ENCODE measurements at places on chromosomes 16 and 17. TPM values are rescaled to one million over a fixed set of nuclear protein-coding genes. Genes with fewer than 3 reads are reported as not detected.

The THUMPD1 gene
- 29.3 TPM for total RNA-seq

The OTOP2 gene
- not detected for total RNA-seq

The AGRP gene
- not detected for total RNA-seq

The CDH1 gene
- total RNA-seq = 118 TPM

The KRTAP9-4 gene
- total RNA-seq = not detected

The KRTAP2-3 gene
- total RNA-seq = not detected

The SCN4A gene
- 0.63 TPM for total RNA-seq

The LGALS9C gene
- not detected for total RNA-seq

The CDR2L gene
- total RNA-seq = 8.0 TPM

DNA sequence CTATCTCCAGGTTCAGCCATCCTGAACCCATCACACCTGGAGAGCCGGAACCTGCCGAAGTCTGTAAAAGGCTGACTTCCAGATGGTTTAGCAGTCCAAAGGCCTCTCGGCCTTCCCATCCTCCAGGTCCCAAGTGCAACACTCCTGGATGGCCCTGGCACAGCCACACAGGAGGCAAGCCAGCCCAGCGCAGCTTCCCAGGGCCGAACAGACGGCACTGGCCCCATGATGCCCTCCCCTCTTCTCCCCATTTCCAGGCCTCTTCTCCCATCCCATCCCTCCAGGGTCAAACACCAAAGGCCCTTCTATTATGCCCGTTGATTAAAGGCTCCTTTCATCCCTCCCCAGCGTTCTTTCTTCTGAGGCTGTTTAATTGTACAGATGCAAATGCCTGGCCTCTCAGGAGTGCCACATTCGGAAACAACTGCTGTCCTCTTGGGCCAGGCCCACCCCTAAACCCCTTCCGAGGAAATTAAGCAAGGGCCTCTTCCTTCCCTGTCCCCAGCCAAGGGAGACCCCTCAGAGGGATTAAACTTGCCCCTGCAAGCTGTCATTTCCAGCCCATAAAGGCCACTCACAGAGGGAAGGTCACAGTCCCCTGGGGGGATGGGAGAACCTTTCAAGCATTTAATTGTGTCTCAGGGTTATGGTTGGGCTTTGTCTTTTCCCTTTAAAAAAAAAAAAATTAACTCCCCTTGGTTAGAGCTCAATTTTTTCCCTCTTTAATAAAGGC is 30.8 kb downstream of the AXIN2 start:
- no peak for DNase-seq

GRCh38 chr16:49216593-49216992 is 65.0 kb downstream of the CBLN1 start:
- DNase-seq = no peak

DNA sequence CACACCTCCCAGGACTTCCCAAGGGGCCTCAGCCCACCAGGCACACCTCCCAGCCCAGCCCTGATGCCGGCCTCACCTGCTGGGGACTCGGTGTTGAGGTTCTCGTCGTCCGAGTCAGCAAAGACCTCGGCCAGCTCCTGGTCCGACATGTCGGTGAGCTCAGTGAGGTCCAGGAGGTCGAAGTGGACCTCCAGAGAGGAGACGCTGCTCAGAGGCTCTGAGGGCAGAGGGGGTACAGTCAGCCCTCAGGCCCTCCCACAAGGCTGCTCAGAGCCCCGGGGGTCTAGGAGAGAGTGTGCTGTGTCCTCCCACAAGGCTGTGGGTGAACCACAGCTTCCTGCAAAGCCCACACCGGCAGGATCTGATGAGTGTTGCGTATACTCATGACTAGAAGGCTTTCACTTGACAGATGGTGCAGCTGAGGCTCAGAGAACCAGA is 10.5 kb downstream of the DBNDD1 start:
- DNase-seq = no peak

DNA sequence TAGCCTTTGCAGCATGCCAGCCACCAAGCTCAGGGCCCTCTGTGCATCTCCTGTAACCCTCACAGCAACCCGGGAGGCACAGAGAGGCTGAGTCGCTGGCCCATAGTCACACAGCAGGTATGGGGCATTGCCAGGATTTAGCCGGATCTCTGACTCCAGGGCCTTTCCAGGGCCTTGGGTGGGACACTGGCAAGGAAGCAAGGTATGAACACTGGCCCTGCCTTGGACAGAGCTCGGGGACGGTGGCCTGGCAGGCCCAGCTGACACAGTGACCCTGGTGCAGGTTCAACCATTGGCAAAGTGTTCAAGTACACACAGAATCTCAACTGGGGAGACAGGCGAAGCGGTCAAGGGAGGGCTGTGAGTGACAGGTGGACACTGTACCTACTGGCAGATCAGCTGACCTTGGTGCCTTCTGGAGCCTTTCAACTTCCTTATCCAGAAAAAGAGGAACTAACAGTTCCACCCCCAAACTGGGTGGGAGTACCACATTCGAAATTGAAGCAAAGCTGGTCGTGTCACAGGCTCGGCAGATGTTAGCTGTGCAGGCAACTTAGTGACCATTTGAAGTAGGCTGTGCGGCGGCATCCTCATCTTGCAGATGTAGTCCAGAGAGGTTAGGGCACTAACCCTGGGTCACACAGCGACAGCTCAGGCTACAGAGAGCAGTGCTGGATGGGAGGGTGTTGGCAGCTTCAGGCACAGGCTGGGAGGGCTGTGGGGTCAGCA is 287.4 kb downstream of the SEC14L1 start:
- DNase-seq = no peak

GRCh38 chr16:70800311-70800710 is 647 bp downstream of the VAC14 start:
- no peak for DNase-seq

GRCh38 chr17:297758-298157 is 54.8 kb downstream of the RPH3AL start:
- peak; percentile 40 for DNase-seq

DNA sequence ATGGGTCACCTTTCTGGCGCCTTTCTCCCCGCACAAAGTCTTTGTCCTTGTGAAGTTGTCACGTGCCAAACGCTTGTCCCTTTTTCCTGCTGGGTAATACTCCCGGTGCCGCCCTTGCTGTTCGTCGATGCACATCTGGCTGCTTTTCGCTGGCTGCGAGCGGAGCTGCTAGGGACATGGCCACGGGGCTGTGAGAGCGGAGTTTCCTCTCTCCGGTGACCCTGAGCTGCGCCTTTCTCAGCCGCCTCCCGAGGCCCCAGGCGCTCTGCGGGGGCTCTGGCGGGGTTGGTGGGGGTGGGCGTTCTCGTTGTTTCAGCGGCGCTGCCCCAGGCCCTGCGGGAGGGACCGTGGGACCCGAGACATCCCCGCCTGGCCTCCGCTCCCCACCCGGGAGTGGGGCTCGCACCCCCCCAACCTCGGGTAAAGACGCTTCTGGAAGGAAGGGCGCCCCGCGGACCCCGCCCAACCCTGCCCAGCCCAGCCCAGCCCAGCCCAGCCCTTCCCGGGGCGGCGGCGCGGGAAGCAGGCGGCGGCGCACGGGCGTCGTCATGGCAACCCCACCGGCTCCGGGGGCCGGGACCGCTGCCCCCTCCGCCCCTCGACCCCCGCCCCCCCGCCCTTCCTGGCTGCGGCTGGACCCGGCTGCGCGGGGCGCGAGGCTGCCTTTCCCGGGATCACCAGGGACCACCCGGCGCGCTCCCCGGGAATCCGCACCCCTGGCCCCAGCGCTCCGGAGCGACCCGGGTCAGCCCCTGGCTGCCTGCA is 12.3 kb downstream of the CHMP6 start:
- DNase-seq = no peak

GRCh38 chr16:996681-997080 is 15.1 kb downstream of the SOX8 start:
- DNase-seq = no peak

GRCh38 chr17:42485680-42486079 is 27.0 kb downstream of the ATP6V0A1 start:
- no peak for DNase-seq

GRCh38 chr16:70679671-70680494 is 6.0 kb downstream of the MTSS2 start:
- DNase-seq = peak; percentile 59

DNA sequence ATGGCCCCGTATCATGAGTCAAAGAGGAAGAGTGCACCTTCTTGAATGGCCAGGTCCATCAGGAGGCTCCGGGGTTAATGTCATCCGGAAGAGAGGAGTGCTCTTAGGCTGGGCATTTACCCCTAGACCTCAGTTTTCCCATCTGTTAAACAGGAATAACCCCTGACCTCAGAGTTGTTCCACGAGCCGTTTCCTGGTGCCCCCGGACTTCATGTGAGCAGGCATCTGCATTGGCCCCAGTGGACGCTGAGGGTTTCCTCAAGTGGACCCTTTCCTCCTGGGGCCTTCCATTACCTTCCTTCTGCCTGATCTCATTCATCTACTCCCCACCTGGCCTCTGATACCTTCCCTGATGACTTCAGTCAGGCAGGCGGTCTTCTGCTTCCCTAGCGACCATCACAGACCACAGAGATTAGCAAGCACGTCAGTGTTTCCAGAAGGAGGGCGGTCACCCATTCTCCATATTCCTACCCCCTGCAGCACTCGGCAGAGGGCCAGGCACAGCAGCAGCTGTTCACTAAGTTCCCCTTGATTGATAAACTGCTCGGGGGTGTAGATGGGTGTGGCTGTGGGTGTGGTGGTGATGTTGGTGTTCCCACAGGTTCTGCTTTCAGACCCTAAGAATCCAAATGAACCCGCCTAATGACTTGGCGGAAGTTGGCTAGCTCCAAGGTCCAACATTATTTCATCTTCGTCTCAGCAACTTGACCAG is 346.6 kb upstream of the TNRC6C start:
- no peak for DNase-seq

DNA sequence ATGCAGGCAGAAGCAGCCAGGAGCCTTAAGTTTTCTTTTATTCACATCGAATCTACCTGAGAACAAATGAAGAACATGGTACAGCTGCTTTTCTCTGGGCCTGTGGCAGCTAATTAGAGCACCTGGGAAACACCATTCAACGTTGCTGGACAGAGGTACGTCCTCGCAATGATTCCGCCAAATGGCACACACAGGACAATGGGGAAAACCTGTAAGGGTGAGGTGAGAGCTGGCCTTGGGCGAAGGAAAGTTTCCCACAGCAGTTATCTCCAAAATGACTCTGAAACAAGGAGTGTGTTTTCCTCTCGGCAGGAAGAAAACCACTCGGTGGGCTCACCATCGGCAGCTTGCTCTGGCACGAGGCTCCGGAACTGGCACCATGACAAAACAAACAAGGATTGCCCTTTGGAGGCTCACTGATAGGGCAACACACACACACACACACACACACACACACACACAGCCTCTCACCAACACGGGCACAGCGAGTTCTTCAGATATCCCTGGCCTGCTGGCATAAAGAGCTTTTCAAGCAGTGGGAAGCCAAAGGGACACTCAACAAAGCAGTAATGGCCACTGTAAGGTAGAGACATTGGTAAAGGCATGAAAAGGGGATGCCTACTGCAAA is 73.7 kb downstream of the ZFHX3 start:
- no peak for DNase-seq

DNA sequence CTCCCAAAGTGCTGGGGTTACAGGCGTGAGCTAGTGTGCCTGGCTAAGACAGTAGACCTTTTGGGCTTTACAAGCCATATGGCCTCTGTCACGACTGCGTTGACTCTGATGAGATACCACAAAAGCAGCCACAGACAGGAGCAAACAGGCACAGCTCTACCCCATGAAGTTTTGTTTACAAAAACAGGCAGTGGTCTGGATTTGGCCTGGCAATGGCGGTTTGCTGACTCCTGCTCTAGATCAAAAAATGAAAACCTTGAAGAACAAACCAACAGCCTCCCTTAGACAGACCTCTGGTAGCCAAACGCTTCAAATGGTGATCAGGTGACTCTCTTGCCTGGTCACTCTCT is 20.7 kb downstream of the SLC43A2 start:
- no peak for DNase-seq

GRCh38 chr16:10765772-10766171 is 22.1 kb downstream of the NUBP1 start:
- no peak for DNase-seq

GRCh38 chr17:27332047-27332393 is 38.1 kb downstream of the WSB1 start:
- no peak for DNase-seq

DNA sequence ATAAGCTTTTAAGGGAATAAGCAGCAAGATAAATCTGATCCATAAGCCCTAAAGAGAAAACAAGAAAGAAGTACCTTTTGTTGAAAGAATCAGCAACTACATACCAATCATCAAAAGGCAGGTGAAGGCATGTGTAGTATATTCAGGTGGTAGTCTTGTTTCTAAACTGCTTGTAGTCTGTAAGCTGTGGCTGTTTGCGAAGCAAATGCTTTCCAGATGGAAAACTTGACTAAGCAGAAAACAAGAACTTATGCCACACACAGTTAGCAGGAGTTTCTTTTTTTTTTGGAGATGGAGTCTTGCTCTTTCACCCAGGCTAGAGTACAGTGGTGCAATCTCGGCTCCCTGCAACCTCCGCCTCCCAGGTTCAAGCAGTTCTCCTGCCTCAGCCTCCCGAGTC is 5.7 kb downstream of the CBX1 start:
- no peak for DNase-seq

DNA sequence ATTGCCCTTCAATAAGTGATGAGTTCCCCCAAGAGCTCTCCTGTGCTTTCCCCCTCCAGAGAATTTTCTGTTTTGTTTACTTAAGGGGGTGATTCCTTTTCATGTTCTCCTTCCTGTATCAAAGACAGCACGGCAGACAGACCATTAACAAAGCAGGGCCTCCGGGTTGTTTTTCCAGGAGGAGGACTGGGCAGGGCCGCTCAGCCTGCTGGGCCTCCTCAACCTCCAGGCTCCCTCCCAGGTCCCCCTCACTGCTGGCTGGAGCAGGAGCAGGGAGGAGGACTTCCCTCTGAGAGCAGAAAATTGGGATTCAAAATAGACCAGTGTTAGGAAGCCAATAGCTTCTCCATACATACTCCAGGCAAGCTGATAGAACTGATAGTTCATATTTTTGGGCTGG is 20.4 kb downstream of the SDK2 start:
- DNase-seq = no peak

- no peak for DNase-seq
These were observed 41.9 kb upstream of the WSCD1 start for GRCh38 chr17:6028294-6028693.

- peak; percentile 75 for DNase-seq
These were observed at the start of gene IRX3 for GRCh38 chr16:54286366-54287130. Gene IRX3, minus strand, starts transcription at chr16:54286787. Its CDS starts 737 bp downstream, at chr16:54286050.

DNA sequence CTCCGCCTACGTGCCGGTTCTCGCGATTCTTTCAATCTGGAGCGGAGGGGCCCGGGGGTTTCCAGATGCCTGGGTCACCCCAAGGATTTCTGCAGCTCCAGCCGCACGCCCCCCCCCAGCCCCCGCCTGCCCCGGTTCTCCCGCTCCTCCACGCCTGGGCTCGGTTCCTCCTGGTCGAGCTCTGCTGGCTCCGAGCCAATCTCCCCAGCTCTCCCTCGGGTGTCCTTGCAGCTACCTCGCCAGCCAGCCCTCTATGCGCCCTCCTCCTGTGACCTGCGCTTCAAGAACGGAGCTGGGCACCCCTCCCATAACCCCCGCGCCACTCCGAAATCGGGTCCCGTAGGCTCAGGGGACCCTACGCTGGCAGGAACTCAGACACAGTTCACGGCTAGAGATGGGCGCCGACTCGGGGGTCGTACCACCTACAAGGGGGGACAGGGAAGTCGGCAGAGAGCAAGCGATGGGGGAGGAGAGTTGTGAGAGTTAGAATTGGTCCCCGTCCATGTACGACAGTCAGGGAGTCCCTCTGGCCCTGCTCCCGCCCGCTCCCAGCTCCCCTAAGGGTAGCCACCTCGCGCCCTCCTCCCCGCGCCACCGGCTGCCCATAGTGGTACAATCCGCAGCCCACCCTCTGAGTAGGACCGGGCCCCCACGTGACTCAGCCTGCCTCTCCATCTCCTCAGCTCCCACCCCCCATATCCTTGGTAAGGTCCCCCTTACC is 961 bp downstream of the FGF11 start:
- peak; percentile 73 for DNase-seq

All from ovary (tissue), 10 donors.